ENCODE measurements at places on chromosomes 5 and 9.
A peak's percentile ranks its signal among the peaks of the same experiment; 100 is the strongest.

GRCh38 chr9:137784641-137785513 is 92.7 kb upstream of the CACNA1B start:
- no peak for DNase-seq

DNA sequence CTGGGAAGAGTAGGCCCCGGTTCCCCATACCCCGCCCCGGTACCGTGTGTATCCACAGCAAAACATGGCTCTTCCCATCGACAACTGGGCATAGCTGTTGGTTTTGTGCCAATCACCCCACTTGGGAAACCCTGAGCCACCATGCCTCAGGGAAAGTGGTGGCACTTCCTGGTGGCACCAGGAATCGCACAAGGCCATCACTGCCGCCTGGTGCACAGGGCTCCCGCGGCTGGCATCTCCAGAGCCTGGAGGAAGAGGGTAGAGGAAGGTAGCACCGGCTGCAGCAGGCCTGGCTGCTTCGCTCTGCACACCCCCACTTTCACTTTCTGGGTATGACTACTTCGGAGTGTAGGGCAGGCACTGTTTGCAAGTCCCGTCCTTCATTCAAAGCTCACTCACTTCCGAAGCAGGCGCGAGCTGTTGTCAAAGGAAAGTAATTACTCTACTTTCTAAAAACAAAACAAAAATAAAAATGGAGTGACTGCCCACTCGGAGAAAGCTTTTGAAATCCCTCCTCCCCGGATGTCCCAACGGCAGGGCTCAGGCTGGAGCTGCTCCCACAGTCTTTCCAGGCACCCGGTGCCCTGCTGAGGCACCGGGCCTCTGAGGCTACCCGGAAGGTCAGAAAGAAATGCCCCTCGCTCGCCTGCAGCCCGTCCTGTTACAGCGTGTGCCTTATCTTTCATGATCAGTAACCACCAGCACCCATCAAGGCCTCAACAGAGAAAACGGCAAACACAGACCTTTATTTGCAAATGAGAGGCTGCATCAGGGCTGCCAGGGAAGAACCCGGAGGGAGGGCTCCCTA is 2.0 kb downstream of the BRD3 start:
- no peak for DNase-seq

DNA sequence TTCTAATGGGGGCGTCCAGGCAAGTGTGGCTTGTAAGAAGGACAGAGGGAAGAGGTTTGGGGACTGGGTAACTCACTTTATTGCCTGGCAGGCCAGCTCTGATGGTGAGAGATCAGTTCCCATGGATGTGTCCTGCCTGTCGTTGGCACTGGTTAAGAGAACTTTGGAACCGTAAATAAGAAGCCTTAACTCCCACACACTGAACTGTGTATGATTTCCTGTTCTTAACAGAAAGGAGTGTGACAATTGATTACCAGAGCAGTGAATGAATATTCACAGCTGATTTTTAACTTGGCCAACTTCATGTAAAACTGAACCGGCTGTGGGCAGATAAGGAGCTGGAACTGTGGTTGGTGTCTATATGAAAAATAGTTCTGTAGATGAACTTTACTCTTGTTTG is 63.2 kb downstream of the MEGF10 start:
- DNase-seq, result no peak

- peak; percentile 90 for DNase-seq
These were observed 681 bp downstream of the FNIP1 start for GRCh38 chr5:131795879-131796792.

DNA sequence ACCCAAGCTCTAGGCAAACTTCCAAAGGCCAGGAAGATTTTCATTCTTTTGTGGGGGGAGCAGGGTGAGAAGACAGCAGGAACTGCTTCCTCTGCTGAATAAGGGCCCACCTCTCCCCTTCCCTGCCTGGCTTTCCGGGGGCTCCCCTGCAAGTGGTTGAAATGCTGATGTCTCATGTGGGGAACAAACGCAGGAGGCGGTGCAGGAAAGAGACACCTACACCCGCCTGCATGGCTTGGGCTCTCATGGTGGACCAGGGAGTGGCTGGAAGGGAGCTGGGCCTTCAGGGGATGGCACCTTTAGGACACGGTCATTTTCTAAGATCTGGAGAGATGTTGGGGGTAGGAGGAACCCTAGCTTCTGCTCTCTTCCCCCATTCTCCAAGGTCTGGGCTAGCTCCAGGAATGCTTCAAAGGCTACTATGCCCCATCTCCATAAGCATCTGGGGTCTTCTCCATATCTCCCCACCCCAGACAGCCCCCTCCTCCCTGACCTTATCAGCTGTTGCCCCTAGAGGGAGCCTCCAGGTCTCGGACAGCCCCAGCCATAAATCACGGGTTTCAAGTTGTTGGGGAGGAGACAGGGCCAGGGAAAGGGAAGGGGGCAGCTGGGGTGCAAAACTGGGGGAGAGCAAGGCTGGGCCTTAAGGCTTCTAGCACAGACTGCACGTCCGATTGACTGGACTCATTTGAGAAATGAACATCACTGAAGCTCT is 76.6 kb downstream of the PSD2 start:
- no peak for DNase-seq

DNA sequence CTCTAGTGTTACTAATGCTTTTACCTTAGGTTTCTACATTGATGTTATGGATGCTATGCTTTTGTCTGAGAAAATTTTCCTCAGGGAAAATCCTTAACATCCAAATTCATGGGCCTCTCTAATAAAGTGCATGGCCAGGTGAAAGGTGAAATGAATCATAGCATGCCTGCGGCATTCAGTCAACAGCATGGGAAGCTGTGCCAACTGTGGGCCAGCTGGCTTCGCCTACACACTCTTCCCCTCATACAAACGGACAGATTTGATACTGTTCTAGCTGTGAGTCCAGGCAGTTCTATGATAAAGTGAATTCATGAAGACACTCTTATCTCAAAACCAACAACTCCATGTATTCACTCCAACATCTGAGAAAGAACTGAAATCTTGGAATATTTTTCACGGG is 374.1 kb downstream of the PLK2 start:
- DNase-seq, result no peak

- peak; percentile 29 for DNase-seq
These were observed 9.2 kb downstream of the EEIG1 start for GRCh38 chr9:127971357-127972235.

DNA sequence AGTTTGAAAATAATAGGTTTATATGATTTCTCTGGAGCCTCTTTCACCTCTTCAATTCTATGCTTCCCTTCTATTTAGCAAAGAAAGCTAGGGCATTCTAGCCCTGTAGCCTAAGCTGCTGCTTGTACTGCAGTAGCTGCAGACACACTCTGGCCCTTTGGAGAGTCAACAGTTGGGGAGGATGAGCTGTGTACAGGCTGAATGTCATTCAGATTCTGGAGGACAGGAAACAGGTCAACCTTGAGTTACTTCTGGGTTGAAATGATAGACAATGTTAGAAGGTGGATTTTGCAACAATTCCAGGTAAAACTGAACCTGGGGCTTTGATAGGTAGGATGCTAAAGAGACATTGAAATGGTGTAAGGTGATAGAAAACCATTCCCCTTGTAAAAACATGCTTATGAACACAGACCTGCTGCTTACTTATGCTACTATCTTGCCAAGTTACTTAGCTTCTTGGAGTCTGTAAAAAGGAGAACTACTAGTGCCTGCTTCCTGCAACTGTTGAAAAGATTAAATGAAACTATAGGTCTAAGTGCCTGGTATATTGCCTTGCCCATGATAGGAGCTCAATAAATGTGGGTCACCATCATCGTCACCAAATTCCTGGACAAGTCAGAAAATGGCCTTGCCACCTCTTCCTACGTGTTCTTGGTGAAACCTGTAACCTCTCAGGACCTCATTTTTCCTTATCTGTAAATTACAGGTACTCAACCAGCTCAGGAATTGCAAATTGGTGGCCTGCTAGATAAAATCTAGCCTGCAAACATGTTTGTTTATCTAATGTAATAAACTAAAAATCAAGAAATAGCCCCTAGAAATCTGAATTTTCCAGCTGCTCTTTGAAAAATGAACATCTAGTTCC is 83.7 kb downstream of the GALNT10 start:
- no peak for DNase-seq

GRCh38 chr5:135443161-135443960 is 3.8 kb downstream of the DCANP1 start:
- no peak for DNase-seq

GRCh38 chr5:1009359-1010180 is 968 bp downstream of the NKD2 start:
- DNase-seq, result peak; percentile 26

DNA sequence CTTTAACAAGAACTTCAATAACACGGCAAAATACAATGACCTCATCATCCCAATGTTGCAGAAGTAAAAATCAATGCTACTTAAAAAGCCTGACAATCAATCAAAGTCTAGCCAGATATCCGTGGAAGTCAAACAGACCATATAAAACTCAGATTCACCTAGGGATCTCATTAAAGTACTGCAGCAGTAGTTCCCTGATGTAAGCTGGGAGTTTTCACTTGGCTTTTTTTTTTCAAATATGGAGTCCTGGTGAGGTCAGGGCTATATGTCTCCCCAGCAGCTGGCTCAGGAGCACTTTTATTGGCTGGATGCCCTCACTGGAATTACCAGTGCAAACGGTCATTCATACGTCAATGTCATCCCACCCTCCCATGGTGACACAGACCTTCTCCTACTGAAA is 220.6 kb upstream of the SLC30A5 start:
- no peak for DNase-seq

GRCh38 chr5:68834491-68834981 is 259.3 kb upstream of the SLC30A5 start:
- no peak for DNase-seq

DNA sequence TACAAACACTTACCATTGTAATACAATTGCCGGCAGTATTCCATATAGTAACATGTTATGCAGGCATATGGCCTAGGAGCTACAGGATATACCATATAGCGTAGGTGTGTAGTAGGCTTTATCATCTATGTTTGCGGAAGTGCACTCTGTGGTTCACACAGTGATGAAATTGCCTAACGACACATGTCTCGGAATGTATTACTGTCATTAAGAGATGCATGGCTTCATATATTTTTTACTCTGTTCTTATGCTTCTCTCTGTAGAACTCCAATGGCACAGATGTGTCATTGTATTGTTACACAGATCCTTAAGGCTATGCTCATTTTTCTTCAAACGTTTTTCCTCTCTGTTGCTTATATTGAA is 19.2 kb upstream of the ANKRD18A start:
- DNase-seq, result no peak

DNA sequence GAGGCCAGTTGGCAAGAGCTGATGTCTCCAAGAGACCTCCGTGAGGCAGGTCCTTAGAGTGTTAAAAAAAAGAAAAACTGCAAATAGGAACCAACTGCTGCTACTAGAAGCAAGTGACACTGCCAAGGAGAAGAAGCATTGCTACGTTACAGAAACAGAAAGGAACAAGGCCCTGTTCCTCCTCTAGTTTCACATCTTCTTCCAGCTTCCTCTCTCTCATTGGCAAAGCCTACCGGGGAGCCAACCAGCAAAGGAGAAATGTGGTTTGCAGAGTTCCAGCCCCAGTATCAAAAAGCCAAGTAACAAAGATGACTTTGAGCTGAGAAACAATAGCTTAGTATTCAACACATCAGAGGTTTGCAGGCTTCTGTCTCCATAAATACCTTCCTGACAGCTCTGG is 145.9 kb downstream of the PRELID2 start:
- no peak for DNase-seq

- peak; percentile 22 for DNase-seq
These were observed 386.0 kb upstream of the GRIN3A start for GRCh38 chr9:102124465-102124864.

DNA sequence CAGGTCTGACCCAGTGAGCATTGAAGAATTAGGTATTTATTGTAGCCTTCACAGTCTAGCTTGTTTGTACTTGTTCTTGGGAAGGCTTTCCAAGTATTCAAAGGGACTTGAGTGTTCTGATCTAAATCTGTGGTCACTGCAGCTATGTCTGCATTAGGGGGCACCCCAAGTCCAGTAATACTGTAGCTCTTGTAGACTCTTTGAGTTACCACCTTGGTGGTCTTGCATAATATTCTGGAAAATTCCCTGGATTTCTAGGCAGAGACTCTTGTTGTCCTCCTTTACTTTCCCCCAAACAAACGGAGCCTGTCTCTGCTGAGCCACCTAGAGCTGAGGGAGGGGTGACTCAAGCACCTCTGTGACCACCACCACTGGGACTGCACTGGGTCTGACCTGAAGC is 149.5 kb upstream of the DHFR start:
- no peak for DNase-seq

DNA sequence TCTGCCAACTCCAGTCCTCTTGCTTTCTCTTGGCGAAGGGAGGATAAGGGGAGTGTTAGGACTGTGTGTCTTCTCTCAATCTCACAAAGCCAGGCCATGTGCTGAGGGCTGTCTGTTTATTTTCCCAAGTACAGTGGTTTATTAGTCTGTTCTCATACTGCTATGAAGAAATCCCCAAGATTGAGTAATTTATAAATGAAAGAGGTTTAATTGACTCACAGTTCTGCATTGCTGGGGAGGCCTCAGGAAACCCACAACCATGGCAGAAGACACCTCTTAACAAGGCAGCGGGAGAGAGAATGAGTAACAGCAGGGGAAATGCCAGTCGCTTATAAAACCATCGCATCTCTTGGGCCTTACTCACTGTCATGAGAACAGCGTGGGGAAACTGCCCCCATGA is 36.2 kb upstream of the CKS2 start:
- no peak for DNase-seq

- DNase-seq, result no peak
These were observed 30.2 kb upstream of the SLCO6A1 start for GRCh38 chr5:102529031-102529430.

- no peak for DNase-seq
These were observed 100.8 kb upstream of the PITX1 start for GRCh38 chr5:135134691-135135381.

GRCh38 chr5:139974661-139975060 is 68.4 kb downstream of the NRG2 start:
- DNase-seq, result no peak

GRCh38 chr5:5605170-5605764 is 182.8 kb downstream of the ICE1 start:
- no peak for DNase-seq

DNA sequence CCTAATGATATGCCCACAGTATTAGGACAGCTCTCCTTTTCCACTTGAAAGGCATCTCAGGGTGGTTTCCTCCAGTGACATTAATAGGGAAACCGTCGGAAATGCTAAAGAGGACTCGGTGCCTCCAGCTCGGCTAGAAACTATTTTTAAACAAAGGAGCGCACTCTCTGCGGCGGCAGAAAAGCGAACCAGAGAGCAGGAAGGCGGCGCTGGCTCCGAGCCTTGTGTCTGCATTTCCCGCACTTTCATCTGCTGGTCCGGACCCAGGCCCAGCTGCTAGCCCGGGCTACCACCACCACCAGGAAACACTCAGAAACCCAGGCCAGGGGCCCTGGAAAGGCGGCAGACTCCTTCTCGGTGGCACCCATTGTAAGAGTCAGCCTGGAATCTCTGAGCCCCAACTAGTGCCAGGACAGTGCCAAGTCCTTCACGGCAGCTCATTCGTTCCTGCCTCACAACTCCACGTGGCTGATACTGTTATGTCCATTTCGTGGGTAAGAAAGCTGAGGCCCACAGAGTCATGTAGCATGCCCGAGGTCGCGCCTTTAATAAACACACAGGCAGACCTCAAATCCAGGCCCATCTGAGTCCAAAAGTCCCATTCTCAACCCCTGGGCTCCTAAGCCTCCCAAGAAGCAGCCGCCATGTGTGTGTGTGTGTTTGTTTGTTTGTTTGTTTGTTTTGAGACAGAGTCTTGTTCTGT is 73.9 kb downstream of the VAV2 start:
- no peak for DNase-seq

Data from heart left ventricle (tissue), 16 donors.